ENCODE measurements at places on chromosomes 4 and X. TPM values are rescaled to one million over a fixed set of nuclear protein-coding genes. Genes with fewer than 3 reads are reported as not detected.

DNA sequence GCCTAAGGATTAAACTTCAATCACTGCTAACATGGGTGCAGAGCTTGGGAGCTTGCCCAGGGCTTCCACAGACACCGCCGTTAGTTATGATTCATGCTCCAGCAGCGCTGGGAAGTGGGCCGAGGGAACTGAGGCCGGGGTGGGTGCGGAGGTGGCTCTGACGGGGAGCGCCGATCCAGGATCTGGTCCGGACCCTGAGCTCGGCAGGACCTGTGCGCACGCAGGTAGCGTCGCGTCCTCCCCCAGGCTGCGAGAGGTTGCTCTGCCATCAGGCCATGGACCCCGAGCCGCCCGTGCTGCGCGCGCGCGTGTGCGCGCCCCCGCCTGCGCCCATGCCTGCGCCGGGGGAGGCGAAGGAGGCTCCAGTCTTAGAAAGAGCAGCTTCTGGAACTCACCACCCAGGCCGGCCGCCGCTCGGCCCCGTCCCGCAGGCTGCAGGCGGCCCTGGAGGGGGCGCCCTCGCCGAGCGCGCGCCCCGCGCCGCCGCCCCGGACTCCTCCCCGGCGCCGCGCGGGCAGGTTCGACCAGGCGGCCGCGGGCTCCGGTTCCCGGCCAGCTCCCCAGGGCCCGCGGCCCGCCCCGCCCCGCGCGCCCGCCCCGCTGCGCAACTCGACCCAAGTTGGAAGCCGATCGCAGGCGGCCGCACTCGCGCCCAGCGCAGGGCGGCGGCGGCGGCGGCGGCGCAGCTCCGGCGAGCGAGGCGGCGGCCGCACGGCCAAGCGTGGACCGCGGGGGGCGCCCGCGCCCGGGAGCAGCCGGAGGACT lies 732 bp upstream of the ADRA2C start:
- peak; percentile 77 for DNase-seq

DNA sequence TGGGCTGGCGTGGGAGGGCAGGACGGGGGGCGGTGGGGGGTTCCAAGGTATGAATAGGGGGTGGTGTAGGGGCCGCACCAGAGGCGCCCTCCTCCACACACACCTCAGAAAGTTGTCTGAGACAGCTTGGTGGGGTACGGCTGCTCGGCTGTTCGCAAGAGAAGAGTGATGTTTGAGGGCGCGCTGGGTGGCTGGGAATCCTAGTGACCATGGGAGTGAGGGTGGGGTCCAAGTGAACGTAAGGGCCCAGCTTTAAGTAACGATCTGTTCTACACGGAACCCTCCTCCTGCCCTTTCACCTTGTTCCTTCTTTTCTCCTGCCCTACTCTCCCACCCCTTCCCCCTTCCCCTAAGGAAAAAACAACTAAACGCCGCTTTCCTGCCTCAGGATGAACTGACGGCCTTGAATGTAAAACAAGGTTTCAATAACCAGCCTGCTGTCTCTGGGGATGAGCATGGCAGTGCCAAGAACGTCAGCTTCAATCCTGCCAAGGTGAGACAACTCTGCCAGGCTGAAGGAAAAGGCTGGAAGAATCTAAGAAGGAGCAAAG lies 664 bp downstream of the MED12 start:
- DNase-seq, result peak; percentile 17

DNA sequence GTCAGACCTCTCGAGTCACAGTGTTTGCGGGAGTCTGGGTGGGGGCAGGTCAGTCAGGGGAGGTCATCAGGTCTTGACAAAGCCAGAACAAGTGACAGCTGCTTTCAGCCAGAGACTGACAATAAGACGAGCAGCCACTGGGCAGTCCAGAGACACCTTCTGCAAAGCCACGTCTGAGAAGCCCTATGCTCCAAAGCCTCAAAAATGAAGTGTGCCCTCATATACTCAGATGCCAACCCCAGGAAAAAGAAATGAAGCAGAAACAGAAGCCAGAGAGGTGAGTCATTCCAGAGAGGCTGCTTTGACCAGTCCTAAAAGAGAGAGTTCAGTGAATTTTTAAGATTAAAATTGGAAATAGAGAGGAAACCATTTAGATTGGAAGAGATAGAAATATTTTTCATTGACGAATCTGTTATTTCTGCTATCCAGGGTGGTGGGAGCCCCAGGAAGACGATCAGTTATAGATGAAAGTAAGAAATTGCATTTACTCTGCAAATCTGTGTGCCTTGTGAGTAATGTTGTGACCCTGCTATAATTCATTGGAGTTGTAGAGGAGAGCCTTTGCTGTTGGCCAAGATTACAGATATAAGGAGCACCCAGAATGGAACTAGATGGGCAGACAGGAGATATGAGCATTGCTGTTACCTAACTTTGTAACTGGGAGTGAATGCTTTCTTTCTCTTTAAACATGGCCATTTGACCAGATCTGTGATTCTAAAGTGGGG lies 77.9 kb downstream of the LRRC66 start:
- no peak for DNase-seq

GRCh38 chrX:39196192-39197102 lies 395.2 kb downstream of the MID1IP1 start:
- DNase-seq, result no peak

GRCh38 chrX:116272322-116272721 lies 101.8 kb downstream of the AGTR2 start:
- DNase-seq, result no peak

DNA sequence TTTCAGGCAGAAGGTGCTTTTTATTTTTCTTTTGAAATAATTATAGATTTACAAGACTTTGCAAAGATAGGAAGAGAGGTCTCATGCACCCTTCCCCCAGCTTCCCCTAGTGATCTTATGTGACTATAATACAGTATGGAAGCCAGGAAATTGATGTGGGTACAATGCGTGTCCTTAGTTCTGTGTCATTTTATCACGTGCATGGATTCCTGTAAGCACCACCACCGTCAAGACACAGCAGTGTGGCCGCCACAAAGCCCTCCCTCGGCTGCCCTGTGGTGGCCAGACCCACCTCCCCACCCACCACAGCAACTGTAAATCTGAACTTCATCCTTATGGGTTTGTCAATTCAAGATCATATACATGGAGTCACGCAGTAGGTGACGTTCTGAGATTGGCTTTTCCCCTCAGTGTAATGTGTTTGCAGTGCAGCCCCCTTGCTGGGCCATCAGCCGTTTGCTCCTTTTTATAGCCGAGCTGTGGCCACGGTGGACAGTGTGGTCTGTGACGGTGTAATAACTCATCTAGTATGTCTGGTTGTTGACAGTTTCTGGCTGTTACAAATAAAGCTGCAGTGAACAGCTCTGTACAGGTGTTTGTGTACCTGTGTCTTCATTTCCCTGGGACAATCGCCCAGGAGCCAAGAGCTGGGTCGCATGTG lies 10.9 kb upstream of the HTRA3 start:
- no peak for DNase-seq

- DNase-seq, result no peak
These were observed 16.9 kb upstream of the LRBA start for GRCh38 chr4:151031831-151032605.

DNA sequence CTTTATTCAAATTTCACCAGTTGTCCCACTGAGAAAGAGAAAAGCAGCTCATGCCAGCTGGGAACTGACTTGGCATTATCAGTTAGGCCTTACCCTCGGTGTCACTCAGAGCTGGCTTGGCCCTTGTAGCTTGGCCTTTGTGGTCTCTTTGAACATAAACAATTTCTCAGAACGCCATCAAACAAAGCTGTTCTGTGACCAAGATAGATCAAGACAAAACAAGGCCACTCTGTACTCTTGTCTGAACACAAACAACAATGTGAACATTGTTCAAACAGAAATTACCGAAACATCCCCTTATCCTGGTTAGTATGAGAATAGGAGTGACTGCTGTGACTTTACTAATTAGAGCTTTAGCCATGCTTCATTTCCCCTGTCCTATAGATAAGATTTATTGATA lies 57.2 kb downstream of the DIPK2B start:
- no peak for DNase-seq

- no peak for DNase-seq
These were observed 155.9 kb downstream of the APBB2 start for GRCh38 chr4:41058426-41058825.

DNA sequence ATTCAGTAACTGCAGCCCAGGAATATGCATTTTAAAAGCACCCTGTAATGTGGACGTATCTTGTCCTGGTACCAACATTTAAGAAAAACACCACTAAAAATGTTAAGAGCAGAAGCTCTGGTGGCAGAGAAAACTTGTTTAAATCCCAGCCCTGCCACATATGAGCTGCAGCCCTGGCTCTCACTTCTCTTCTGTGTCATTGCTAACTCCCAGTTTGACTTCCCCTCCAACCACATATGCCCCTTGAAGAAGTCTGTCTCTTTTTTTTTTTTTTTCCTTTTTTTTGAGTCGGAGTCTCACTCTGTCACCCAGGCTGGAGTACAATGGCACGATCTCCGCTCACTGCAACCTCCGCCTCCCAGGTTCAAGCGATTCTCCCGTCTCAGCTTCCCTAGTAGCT lies 14.8 kb downstream of the LHFPL1 start:
- no peak for DNase-seq

IGSF1 gene
- polyA plus RNA-seq, result 2.0 TPM

PPP2R2C gene
- 0.39 TPM for polyA plus RNA-seq

ZNF711 gene
- 2.6 TPM for polyA plus RNA-seq

MED12 gene
- 5.2 TPM for polyA plus RNA-seq

MSL3 gene
- 16.3 TPM for polyA plus RNA-seq
